ENCODE measurements at places on chromosomes 2 and 18.

DNA sequence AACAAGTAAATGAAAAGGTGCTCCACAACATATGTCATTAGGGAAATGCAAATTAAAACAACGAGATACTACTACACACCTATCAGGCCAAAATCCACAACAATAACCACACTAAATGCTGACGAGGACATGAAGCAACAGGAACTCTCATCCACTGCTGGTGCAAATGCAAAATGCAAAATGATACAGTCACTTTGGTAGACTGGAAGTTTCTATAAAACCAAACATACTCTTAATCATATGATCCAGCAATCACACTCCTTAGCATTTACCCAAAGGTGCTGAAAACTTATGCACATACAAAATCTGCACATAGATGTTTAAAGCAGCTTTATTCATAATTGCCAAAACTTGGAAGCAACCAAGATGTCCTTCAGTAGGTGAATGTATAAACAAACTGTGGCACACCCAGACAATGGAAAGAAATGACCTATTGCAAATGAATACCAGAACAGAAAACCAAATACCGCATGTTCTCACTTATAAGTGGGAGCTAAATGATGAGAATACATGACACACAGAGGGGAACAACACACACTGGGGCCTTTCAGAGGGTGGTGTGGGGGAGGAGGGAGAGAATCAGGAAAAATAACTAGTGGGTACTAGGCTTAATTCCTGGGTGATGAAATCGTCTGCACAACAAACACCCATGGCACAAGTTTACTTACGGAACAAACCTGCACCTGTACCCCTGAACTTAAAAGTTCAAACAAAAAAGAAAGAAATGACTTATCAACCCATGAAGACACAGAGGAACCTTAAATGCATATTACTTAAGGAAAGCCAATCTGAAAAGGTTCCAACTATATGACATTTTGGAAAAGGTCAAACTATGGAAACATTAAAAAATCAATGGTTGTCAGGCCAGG is 80.4 kb downstream of the ASXL2 start:
- no peak for DNase-seq

DNA sequence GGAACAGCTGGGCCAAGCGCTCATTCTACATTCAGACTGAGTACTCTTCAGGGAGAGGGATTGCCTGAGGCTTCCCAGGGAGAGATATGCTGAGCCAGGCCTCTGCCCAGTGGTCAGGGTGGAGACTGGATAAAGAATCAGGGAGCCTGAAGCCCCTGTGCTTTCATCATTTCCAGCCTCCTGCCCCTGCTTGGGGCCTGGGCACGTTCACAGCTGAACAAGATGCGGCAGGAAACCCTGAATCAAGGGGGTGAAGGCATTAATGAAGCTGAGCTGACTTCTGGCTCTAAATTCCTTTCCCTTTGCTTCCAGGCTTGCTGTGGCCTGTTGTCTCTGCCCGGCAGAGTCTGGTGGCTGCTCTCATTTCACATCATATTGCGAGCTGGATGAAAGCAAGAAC is 35.0 kb downstream of the RPL37A start:
- DNase-seq = no peak

GRCh38 chr2:215811409-215812345 is 201.7 kb downstream of the MREG start:
- DNase-seq = no peak

DNA sequence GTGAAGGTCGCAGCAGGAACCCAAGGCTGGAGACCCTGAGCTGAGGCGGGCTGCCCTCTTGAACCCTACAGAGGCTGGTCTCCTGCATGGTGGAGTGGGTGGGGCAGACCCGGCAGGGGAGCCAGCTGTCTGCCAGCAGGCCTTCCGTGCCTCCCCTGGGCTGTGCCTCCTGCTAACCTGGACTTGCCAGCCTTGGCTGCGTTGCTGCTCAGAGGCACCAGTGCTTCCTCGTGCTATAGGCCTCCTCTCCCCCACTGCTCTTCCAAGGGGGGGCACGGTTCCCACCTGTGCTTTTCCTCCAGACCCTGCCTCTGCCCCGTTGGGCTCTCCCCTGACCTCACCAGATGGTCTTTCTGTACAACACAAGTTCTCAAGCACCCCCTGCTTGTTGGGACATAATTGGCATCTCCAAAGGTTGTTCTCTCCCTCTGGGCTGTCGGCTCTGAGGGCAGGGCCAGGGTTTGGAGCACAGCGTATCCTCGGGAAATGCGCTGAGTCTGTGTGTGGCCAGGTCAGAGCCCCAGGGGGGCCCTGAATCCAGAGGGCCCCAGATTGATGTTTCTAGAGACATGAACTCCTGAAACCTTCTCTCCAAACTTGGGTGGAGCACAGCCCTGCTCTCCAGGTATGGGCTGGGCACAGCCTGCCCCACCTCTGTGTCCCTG is 6.7 kb downstream of the ARHGEF4 start:
- no peak for DNase-seq

DNA sequence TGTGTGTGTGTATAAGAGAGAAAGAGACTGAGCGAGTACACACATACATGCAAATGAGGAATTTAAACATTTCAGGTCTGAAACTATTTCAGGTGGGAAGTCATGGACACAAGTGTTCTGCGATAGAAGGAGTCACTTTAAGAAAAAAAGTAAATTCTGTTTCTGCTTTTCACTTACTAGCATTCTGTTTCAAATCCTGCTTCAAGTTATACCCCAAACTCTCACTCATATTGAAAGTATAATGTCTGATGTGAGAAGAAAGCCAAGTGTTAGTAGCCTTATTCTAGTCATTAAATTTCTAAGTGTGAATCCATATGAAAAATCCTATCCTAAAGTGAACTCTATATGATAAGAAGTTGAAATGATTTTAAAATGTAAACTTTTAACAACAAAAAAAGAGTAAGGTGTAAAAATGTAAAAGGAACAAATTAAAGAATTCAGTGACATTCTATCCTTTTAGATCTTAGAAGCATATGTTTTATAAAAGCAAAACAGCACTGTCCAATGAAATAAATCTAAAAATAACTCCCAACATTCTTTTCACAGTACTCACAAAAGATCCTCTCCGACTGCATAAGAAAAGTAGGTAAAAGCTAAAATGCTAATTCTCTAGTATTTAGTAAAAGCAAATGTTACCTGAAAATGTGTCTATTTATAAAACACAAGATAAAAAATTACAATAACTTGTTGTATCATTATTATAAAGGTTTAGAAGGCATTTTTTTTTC is 570.6 kb downstream of the ZEB2 start:
- DNase-seq = no peak

DNA sequence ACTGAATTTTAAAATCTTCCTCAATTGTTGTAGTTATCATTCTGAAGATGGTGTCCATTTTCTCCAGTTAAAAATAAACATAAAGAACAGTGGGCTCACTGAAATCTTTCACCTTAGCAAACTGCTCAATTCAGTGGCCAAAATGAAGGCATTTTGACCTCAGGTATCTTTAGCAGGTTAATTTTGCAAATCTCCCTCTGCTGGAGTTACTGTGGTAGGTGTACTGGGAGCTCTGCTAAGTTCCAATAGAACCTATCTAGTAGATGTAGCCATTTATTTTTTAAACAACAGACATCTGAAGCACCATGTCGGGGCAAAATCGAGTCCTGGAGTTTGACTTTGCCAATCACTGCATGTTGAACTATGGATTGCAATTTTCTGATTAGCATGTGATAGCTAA is 177.1 kb downstream of the IRS1 start:
- DNase-seq = no peak

Data from skeletal muscle cell (primary cell).